GF-D8 (cell line): ENCODE measurements at places on chromosomes 12 and 14.

- DNase-seq, result no peak
These were observed 479.2 kb downstream of the RPS29 start for GRCh38 chr14:49106741-49107667.

GRCh38 chr12:90262251-90262650 is 553.6 kb upstream of the ATP2B1 start:
- no peak for DNase-seq

DNA sequence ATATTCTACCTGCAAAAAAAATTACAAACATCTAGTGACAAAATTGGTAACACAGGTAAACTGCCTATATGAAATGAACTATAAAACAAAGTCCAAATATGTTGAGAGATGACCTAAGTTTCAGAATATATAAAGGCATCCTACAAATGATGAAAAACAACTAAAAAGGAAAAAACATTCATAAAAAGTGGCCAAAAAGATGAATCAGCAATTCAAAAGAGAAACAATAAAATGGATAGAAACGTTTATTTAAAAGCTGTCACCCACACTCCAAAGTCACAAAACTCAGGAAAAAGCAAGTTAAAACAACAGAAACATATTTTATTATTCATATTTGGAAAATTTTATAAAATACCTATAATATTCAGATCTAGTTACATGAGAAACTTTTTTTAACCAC is 106.5 kb upstream of the DCN start:
- DNase-seq, result no peak

DNA sequence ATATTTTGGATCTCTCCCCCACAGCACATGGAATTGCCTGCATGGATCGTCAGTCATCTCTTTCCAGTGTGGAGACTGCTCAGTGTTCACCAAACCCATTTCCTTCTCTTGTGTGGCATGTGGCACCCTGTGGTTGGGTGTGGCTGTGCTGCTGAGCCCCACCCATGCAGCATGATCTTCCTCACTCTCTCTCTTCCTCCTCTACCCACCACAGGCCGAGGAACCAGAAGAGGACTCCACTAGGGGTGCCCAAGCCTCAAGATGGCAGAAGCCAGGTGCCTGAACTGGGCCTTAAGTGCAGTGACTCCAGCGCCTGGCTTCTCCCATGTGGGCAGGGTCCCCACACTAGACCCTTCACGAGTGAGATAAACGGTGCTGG is 66.8 kb upstream of the GPR68 start:
- no peak for DNase-seq

DNA sequence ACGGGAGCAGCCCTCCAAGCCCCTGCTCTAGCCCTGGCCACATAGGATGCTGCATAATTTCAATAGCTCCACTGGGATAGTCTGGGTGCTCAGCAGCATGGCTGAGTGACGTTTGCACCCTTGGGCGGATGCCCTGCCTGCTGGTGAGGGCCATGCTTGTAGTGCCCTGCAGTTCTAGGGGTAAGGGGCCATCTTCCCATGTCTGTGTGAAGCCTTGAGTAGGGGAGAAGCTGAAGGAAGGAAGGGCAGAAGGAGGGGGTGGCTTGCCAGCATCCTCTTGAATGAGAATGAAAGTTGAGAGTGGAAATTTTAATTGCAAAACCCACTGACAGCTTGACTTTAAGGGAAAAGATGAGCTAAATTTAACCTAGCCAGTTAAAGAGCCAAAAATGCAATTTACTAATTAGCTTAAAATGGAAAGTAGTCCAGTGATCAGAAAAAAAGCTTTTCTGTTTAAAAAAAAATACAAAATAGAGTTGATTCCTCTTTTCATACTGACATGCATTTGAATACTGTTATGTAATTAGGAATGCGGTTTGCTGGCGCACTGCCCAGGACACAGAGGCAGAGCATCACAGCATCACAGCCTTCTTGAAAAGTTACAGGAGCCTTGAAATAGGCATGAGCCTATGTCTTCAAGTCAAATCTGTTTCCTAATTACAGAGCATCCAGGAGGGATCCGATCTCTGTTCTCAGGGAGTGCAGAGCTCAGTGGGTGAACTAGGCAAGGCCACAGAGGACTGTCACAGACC is 18.5 kb upstream of the EML1 start:
- no peak for DNase-seq

- DNase-seq, result no peak
These were observed 56.7 kb downstream of the TTLL5 start for GRCh38 chr14:75717729-75718128.

- DNase-seq, result no peak
These were observed 120.7 kb upstream of the SCAF11 start for GRCh38 chr12:46110928-46111699.

- DNase-seq, result no peak
These were observed 147.5 kb downstream of the SLC2A13 start for GRCh38 chr12:39958377-39958776.

DNA sequence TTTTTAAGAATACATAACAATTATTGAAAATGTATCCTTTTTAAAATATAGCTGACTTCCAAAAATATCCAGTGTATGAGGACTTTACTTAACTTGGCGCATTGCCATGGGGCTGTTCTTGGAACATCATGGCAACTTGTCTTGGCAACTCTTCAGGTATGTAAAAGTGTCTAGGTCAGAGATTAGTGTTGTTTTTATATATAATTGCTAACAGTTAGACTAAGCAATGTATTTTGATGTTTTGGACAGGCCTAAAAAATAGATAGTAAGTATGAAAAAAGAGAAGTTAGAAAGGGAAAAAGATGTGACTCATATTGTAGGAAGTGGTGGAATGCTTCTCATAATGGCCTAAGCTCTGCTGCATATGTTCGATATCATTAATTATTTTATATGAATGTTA is 70.9 kb downstream of the MON2 start:
- no peak for DNase-seq

GRCh38 chr14:104852280-104852663 is 12.8 kb upstream of the CEP170B start:
- DNase-seq, result no peak

DNA sequence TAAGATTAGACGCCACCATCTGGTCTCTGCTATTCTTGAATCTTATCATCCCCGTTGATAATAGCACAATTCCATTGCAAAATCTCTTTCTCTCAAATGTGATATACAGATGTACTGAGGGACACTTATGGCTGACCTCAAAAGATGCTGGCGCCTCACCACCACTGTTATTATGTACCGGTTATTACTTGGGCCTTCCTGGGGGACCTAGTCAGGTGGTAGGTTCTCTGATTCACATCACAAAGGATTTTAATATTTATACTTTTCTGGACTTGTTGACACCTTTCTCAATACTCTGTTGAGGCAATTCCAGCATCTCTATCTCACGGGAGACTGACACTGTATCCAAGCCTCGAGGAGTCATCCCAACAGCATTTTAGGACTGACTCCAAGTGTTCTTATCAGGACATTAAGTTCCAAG is 21.3 kb upstream of the FAM234B start:
- no peak for DNase-seq

DNA sequence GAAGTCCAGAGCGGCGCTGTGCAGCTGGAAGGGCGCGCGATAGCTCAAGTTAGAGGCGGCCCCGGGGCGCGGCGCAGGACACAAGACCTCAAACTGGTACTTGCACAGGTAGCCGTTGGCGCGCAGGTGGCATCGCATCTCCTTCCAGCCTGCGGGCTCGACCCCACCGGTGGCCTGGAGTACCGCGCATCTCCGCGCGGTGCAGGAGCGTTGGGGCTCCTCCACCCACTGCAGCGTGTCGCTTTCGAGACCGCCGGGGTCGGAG is 553 bp downstream of the CLEC14A start:
- no peak for DNase-seq

GRCh38 chr12:4224206-4224889 is 49.2 kb upstream of the CCND2 start:
- DNase-seq, result no peak

DNA sequence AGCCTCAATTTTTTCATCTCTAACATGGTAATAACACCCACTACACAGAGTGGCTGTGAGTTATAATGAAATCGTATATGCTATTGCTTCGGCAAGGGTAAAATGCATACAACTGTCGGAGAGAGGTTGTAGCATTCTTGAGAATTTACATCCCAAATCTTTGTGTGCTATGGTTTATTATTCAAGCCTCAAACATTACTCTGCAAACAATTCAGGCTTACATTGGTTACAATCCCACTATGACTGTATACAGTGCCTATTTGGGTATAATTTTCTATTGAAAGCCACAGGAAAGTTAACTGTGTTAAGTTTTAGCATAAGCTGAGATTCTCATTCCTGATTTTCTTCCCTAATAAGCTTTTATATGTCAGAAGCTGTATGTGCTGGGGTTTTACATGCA is 20.6 kb downstream of the SLC35F4 start:
- no peak for DNase-seq

GRCh38 chr12:24014240-24014639 is 64.8 kb upstream of the SOX5 start:
- DNase-seq, result no peak

- DNase-seq, result no peak
These were observed at the start of gene GPD1 for GRCh38 chr12:50103767-50104321. GPD1 (plus strand) TSS chr12:50104008; CDS start chr12:50104051, 43 bp downstream.

GRCh38 chr14:76292561-76292960 is 83.4 kb upstream of the ESRRB start:
- no peak for DNase-seq

DNA sequence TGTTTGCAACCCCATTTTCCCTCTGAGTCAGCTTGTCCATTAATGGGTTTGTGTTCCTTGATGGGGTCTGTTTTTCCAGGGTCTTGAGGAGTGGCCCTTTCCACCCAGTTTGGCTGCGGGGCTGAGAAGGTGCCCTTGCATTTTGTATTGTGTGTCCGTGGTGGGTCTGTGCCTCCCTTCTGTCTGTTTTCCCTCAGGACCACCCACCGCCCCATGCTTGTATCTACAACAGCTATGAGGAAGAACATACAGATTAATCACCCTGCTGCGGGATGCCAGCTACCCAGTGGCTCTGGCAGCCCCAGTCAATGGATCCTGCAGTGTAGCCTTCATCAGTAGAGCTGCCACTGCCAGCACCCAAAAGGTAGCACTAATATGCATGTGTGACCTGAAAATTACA is 235.7 kb downstream of the CACNA1C start:
- DNase-seq, result no peak

- no peak for DNase-seq
These were observed 2.7 kb downstream of the JDP2 start for GRCh38 chr14:75430526-75430925.

- DNase-seq, result no peak
These were observed 33.5 kb downstream of the MED13L start for GRCh38 chr12:116244001-116244400.

DNA sequence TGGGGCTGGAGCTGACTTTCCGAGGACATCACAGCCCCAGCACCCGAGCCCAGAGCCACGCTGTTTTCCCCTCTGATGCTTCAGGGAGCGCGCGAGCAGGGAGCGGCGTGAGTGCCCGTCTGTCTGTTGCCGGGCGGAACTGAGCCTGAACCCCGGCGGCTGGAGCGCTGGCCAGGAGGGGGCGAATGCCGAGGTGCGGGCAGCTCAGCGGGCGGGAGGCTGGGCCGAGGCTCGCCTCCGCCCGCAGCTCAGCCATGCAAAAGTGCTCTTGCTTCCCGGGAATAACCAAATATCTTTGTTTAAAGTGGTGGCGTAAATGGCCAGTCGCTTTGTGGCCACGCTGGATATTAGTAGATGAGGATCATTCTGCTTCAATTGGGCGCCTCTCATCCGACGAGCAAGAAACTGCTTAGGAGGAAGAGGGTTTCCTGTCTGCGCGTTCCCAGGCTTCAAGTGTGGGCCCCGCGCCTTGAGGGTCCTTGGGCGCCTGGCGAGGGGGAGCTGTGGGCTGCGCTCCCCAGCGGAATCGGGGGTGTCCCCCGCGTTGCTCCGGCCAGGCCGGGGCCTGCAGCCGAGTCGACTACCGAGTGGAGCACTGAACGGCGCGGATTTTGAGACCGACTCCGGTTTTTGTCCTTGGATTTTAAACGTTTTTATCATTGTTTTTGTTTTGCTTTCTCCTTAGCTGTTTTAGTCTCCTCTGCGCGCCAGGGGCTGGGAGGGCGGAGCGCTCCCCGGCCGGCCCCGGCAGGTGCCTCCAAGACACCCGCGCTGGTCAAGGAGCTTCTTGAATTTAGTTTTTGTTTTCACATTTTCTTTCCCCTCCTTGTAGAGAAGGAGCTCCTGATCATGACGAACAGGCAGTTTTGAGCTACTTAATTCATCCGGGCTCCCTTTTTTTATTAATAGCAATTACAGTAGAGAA is 831 bp upstream of the NKX2-1 start:
- no peak for DNase-seq

DNA sequence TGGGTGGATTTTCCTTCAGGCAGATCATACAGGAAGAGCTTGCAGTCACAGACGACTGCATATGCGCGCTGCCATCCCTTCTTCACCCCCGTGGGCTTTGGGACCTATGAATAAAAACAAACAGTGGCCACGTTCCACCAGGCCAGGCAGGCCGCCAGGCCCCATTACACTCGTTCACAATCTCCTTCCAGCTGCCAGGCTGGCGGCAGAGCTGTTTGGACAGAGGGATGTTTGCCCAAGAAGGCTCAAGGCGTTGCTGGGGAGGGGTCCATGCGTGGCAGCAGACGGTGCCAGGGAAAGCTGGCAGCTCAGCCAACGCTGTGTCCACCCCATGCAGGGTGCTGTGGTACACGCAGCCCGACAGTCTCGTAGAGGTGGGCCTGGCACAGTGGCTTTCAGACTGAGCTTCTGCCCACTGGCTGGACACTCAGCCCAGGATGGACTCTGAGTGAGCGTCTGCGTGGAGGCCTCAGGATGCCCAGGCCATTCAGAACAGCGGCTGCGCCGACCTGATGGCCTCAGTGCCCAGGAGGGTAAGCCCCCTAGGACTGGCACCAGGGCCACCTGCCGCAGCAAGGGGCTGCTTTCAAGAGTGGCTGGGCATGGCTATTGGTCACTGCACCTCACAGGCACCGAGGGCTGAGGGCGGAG is 27.5 kb downstream of the AMN start:
- no peak for DNase-seq

- no peak for DNase-seq
These were observed 29.7 kb downstream of the KDM2B start for GRCh38 chr12:121550974-121551634.

DNA sequence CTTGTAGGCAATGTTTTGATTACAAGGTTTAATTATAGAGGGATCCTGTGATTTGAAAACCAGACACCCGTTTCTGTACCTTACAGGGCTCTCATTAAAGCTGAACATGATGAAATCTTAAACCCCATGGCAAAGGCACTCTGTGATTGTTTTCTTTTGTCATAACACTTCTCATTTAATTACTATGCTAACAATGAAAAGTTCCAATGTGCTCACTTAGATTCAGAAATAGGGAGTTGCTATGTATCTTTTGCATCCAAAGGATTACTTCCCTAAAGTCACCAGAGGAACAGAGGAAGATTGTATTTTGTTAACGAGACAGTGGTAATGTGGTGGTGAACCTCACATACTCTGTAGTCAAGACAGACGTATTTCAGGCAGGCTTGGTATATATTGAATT is 81.5 kb upstream of the MYF6 start:
- DNase-seq, result no peak

- no peak for DNase-seq
These were observed 137.3 kb downstream of the CEP83 start for GRCh38 chr12:94322346-94322745.

GRCh38 chr12:16076970-16077522 is 165.9 kb downstream of the DERA start:
- no peak for DNase-seq

DNA sequence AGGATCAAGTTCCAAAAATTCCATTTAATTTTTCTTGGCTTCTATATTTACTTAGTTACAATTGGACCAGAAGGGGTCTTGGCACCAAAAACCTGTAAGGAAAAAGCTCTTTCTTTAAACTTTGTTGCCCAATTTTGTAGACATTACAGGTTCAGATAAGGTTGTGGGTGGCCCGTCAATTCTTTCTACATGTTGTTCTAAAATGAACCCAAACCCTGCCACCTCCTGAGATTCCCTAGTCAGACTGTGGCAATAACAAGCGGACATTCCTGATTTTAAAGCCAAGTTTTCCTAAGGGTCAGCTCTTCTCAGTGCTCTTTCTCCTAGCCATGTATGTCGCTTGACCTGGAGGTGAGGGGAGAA is 45.0 kb upstream of the GSG1 start:
- DNase-seq, result no peak
